ENCODE measurements at places on chromosomes 4 and X.

- no peak for DNase-seq
Measured at GRCh38 chr4:112109360-112110058, 35.7 kb upstream of the FAM241A start.

- DNase-seq: no peak
Measured at GRCh38 chr4:79598801-79599200, 190.8 kb upstream of the GK2 start.

- no peak for DNase-seq
Measured at GRCh38 chr4:188414441-188414840, 275.2 kb downstream of the TRIML1 start.

GRCh38 chrX:153816831-153817690 lies 13.3 kb downstream of the PDZD4 start:
- no peak for DNase-seq

DNA sequence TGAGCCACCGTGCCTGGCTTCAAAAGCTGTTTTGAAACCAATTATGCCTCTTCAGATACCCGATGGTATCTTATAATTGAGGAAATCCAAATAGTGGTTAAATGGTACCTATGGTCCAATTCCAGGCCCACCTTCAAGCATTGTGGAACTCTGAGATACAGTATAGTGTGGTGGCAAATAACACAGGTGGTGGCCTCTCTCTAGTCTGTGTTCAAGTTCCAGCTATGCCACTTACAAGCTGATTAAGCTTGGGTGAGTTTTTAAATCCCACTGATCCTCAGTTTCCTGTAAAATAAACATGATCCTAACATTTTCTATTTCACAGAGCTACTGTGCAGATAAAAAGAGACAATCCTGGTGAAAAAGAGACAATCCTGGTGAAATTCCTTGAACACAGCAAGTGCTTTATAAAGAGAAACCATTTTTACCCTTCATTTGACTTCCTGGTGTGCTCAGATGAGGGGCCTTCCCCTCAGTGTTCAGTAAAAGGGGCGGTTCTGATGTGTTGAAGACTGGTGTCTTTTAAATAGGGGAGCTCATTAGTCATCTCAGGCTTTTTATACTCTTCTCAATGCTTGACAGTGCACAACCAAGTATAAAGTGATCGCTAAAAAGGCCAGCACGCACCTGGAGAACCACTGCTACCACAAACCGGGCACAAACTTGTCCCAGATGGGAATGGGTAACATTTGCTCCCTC lies 30.8 kb upstream of the CD40LG start:
- DNase-seq: no peak

- no peak for DNase-seq
Measured at GRCh38 chr4:49221209-49221608, 235.1 kb downstream of the CWH43 start.
